Kidney (tissue), 22 donors: ENCODE measurements at places on chromosomes 3 and 15.

GRCh38 chr15:23647421-23648370, at the start of gene MAGEL2:
MAGEL2 (minus strand) TSS chr15:23647867; CDS start chr15:23647742, 125 bp downstream.
- peak; percentile 72 for DNase-seq

DNA sequence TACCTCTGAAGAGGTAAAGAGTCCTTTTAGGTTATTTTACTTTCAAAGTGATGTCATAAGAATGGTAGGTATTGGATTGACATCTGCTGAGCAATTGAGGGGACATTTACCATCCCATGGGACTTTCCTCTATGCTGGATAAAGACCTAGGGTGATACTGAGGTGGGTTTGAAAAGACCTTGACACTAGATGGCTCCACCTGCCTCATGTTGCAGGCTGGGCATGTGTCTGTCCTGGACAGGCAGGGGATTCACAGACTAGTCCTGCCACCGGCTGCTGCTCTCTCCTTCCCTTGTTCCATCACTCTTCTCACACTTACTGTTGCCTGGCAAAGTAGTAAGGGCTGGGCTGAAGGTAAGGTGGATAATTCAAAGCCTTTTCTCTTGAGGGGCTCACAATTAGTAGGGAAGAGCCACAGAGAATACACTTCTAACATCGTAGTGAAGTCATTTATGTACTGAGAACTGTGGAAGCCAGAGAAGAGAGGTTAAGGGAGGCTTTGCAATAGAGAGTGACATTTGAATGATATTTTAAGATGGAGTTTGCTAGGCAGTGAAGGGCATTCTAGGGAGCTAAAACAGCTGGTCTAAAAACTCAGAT, 27.7 kb downstream of the TRAK1 start:
- no peak for DNase-seq

DNA sequence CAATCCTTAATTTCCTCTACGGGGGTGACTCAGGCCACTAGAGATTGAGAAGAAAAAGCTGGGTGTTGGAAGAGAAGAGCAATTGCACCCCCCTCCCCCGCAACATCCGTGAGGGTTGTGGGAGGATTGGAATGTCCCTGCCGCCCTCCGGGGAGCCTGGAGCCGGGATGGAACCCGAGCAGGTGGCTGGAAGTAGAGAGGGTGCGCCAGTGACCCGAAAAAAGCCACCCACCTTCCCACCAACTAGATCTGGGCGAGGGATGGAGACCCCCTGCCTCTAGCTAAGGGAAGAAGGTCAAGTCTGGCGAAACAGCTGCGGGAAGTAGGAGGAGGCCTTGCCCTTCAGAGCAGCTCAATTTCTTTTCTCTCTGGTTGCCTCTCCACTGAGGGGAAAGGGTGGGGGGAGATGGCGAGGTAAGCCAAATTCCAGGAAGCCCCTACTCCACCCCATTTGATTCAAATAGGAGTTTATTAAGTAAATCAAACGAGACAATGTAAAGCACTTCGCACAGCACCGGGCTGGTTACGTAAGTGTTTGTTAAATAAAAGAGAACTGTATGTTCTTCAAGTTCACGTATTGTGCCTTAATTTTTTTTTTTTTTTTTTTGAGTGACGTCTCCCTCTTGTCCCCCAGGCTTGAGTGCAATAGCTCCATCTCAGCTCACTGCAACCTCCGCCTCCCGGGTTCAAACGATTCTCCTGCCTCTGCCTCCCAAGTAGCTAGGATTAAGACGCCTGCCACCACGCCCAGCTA, 1.1 kb upstream of the WWTR1 start:
- peak; percentile 89 for DNase-seq

- DNase-seq: no peak
Measured at GRCh38 chr3:114186501-114186900, 7.6 kb upstream of the DRD3 start.

- DNase-seq: no peak
Measured at GRCh38 chr15:43552256-43552655, 34.8 kb downstream of the MAP1A start.

DNA sequence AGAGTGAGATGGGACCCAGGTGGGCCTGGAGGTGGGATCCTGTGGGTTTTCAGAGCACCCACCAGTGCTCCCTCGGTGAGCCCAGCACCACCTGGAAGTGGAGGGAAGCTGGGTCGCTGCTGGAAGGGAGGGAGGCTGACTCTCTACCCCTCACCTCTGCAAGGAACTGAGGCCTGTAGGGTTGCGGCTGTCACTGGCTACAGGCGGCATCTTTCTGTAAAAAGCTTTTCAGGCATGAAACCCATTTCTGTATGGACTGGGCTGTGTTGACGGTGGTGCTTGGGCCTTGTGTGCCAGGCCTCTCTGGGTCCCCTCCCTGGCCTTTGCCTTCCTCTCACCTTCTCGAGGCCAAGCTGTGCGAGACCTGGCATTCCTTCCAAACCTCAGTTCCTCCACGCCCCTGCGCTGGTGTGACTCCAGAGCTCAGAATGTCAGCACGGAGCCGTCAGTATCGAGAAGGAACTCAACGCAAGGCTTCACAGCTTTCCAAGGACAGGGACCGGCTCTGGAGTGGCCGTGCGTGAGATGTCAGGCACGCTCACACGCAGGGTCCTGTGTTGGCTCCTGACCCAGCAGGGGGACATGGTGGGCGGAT, 16.6 kb downstream of the ABTB1 start:
- DNase-seq: no peak

- DNase-seq: no peak
Measured at GRCh38 chr15:72178976-72179585, 18.5 kb downstream of the GRAMD2A start.

- DNase-seq: no peak
Measured at GRCh38 chr15:101559952-101560351, 70.4 kb upstream of the PCSK6 start.
